ENCODE measurements at places on chromosomes 5 and 9. TPM values are rescaled to one million over a fixed set of nuclear protein-coding genes. Genes with fewer than 3 reads are reported as not detected.

The SPINK6 gene
- total RNA-seq = 0.45 TPM

The PRR7 gene
- 31.0 TPM for total RNA-seq

The TMEM252 gene
- not detected for total RNA-seq

The CRB2 gene
- 0.06 TPM for total RNA-seq

The SURF2 gene
- 42.4 TPM for total RNA-seq

The APBA1 gene
- 0.31 TPM for total RNA-seq

The NEUROG1 gene
- total RNA-seq = not detected

The ANXA6 gene
- total RNA-seq = 43.1 TPM

The PAEP gene
- 0.45 TPM for total RNA-seq

The ODF2 gene
- total RNA-seq = 25.1 TPM

The C5orf52 gene
- not detected for total RNA-seq

The TXNDC8 gene
- not detected for total RNA-seq

The PCDHB13 gene
- total RNA-seq = 0.05 TPM

The BARHL1 gene
- not detected for total RNA-seq

The LIX1 gene
- not detected for total RNA-seq

The WDR41 gene
- total RNA-seq = 33.2 TPM

All from A549 treated with Mapracorat at 1 μM for 4 hours (cell line).